H7 (cell line): ENCODE measurements at places on chromosomes 16 and 17. TPM values are rescaled to one million over a fixed set of nuclear protein-coding genes. Genes with fewer than 3 reads are reported as not detected.

COPRS gene
- 49.2 and 69.0 TPM in 2 replicates for total RNA-seq

KRT34 gene
- total RNA-seq: not detected in 2 replicates

FMNL1 gene
- total RNA-seq: 1.7 and 2.4 TPM in 2 replicates

FGF11 gene
- total RNA-seq: 12.5 and 20.7 TPM in 2 replicates

C16orf74 gene
- 4.1 and 7.2 TPM in 2 replicates for total RNA-seq

TMC8 gene
- total RNA-seq: 0.67 and 3.3 TPM in 2 replicates

SLC46A1 gene
- total RNA-seq: 5.7 and 6.7 TPM in 2 replicates

TMIGD1 gene
- total RNA-seq: not detected in 2 replicates

KIF18B gene
- total RNA-seq: 17.9 and 20.4 TPM in 2 replicates

MT3 gene
- 0.31 TPM in 1 of 2 replicates, not detected in the other for total RNA-seq

MMP15 gene
- 58.2 and 60.7 TPM in 2 replicates for total RNA-seq

KRT13 gene
- total RNA-seq: not detected in 2 replicates

BIRC5 gene
- 152 and 154 TPM in 2 replicates for total RNA-seq

ACE gene
- 4.6 and 7.6 TPM in 2 replicates for total RNA-seq

DNA sequence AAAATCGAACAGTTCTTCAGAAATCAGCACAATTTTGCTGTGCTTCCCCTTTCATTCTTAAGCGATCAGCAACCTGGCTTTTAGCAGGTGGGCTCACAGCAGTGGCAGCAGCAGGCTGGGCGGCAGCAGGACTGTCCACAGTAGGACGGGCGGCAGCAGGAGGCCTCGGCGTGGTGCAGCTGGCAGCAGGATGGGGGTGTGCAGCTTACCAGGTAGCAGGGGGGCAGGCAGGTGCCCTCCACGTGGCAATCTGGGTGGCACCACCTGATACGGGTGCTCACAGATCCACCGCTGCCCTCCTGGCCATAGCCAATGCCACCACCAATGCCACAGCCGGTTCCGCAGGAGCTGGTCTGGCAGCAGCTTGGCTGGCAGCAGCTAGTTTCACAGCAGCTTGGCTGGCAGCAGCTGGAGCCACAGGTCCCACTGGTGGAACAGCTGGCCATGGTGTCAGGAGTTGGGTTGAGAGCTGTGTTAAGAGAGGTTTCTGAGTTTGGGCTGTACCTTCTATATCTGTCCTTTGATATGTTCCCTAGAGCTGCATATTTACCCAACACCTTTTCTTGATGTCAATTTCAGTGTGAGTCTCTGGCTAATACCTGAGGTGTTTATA, at the start of gene KRTAP1-4:
TSS of gene KRTAP1-4 (minus strand) at position 563 of the 613 bp plus-strand sequence. CDS start at position 446, 117 bp downstream.
- no peak for DNase-seq

- DNase-seq: no peak
Observed at GRCh38 chr17:53662608-53663007, 160.1 kb upstream of the KIF2B start.

GRCh38 chr16:35308674-35309073, 1849.3 kb downstream of the TP53TG3F start:
- no peak for DNase-seq

DNA sequence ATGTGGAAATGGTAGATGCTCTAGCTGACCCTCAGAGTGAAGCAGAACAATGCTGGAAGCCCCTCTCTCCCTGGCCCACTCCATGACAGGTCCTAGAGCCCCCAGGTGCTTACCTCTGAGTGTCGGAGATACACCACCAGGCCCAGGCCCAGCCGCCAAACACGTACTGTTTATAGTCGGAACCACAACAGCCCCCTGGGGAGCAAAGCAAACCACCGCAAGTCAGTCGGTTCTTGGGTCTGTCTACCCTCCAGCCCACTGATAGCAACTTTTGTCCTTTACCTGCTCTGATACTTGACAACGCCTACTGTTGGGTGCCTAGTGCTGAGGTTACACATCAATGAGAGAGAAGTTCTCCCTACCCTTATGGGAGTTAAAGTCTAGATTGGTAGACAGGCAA, 8.7 kb downstream of the FLOT2 start:
- DNase-seq: no peak

DNA sequence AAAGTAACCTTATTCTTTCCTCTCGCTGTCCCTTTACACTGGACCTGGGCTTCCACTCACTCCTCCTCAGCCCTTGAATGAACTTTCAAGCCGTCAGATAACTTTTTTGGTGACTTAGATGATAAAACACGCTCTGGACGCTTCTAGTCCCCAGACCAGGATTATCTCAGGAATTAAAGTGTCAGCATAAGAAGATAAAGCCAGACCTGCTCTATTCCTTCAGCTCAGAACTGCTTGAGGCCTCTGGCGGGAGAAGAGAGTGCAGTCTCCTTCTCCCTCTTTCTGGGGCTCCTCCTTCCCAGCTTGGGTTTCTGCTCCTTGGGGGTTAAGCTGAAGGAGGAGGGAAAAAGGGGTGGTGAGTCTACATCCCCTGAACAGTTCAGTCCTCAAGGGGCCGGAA, 6.6 kb downstream of the LPO start:
- no peak for DNase-seq

GRCh38 chr16:87658564-87659225, 56.4 kb downstream of the JPH3 start:
- no peak for DNase-seq

GRCh38 chr16:71474864-71475263, 12.8 kb upstream of the ZNF23 start:
- no peak for DNase-seq

- peak; percentile 58 for DNase-seq
Observed at GRCh38 chr16:30084816-30085159, 6.9 kb downstream of the TBX6 start.

DNA sequence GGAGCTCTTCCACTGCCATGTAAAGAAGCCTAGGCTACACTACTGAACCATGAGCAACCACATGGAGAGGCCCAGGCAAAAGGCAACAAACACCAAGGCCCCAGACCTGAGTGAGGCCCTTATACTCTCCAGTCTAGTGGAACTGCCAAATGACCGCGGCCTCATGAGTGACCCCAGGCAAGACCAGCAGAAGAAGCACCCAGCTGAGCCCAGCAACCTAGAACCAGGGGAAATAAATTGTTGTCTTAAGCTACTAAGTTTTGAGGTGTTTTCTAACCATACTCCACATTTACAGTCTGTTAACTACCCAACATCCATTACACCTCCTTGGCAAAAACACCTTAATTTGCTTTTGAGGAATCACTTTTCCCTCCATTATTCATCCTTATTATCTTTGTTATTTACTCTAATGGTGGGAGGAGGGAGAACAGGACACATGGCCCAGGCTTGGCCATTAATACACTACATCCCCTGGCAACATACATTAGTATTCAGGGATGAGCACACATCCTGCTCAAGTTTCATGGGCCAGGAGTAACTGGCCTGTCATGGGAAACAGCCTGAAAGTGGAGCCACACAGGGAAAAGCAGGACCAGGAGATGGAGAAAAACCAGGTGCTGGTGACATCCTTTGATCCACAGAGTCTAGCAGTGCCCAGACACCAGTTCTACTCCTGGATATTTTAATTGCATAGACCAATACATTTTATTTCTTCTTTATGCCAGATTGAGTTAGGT, 26.2 kb downstream of the SLC39A11 start:
- no peak for DNase-seq

GRCh38 chr17:79461041-79461440, 149.8 kb downstream of the RBFOX3 start:
- no peak for DNase-seq

GRCh38 chr16:86306011-86306644, 204.2 kb upstream of the FOXF1 start:
- DNase-seq: no peak

- peak; percentile 12 for DNase-seq
Observed at GRCh38 chr16:29978081-29978480, 4.4 kb downstream of the TAOK2 start.

- no peak for DNase-seq
Observed at GRCh38 chr17:69287168-69287567, 39.8 kb downstream of the ABCA5 start.

GRCh38 chr16:62644030-62644812, 608.0 kb upstream of the CDH8 start:
- no peak for DNase-seq

DNA sequence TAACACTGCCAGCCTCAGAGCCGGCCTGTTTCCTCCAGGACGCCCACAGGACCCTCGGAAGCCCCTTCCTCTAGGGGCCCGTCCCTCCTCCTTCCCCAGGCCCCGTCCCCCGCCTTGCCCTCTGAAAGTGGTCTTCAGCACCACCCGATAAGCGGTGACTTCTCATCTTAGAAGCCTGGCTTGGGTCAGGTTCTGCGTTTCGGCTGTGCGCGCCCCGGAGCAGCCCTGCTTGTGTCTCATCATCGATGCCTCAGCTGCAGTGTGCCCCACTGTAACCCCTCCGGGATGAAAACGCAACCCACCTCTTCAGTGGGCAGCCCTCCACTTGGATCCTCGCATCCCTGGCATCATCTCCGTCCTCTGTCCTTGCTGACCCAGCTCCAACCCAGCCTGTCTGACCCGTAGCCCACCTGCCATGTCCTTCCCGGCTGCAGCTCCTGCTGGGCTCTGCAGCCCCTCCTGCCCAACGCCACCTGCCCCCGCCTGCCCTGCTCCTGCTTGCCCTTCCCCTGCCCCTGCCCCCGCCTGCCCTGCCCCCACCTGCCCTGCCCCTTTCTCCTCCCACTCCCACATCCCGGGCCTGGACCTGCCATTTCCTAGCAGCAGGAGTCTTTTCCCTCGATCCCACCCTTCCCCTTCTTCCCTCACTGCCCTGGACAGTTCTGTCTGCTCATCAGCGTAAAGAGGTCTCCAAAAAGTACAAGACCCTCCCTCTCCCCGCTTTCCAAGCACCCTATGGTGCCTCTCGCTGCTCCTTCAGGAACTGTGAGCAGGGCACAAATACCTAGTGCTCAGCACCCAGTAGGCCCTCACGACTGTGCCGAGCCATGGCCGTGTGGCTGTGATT, 112.5 kb upstream of the CHMP6 start:
- DNase-seq: peak; percentile 75

DNA sequence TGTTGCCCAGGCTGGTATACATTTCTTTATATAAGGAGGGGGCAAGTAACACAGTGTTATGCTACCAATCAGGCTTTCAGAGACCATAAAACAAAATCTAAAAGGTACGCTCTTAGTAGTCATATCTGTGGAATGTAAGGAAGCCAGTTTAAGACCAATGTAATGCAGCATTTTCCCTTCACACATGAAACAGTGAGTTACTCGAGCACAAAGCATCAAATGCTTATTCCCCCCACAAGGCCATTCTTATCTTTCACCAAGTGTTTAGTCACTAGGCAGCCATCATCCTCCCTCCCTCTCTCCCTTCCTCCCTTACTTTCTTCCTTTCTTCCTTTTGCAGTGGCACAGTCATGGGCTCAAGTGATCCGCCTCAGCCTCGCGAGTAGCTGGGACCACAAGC, 12.8 kb downstream of the HMOX2 start:
- no peak for DNase-seq

- DNase-seq: no peak
Observed at GRCh38 chr17:63945784-63946439, 13.8 kb upstream of the CD79B start.

- DNase-seq: no peak
Observed at GRCh38 chr17:49414271-49414621, 436 bp downstream of the PHB1 start.

GRCh38 chr16:87017371-87018012, 299.7 kb downstream of the C16orf95 start:
- DNase-seq: peak; percentile 63

GRCh38 chr16:68574479-68574878, 35.4 kb downstream of the ZFP90 start:
- no peak for DNase-seq

DNA sequence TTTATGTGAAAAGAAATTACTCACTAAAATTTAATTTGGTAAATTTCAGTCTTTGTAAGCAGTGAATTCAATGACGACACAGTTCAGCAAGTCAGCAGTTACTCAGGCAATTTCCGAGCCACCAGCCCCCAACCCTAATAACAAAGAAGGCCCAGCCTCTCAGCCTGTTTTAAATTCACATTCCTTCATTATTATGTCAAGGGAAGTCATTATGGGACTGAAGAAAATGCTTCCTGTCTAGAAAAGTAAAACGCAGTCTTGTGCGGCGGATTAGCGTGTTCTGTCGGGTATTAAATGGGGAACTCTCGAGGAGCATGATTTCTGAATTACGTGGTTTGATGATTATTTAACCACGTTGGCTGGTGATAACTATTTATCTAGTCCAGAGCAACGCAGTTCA, 177.6 kb downstream of the AIPL1 start:
- no peak for DNase-seq
